AG10803 (cell line): ENCODE measurements at places on chromosomes 3 and 15.

DNA sequence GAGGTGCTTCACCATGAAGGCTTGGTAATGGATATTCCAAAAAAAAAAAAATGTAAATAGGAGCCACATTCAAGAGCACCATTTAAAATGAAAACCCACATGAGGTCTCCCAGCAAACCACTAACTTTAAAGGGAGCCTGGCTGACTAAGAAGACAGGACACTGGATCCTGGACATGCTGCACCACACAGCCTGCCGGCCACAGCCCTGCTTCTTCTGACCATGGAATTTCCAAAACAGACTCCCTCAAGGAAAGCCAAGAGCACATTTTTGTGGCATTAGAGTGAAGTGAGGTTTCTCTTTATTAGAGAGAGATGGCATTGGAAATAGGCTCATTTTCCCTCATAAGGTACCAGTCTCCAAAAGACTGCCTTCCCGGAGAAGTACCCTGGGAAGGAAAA lies 113.9 kb downstream of the RORA start:
- DNase-seq, result peak; percentile 81

DNA sequence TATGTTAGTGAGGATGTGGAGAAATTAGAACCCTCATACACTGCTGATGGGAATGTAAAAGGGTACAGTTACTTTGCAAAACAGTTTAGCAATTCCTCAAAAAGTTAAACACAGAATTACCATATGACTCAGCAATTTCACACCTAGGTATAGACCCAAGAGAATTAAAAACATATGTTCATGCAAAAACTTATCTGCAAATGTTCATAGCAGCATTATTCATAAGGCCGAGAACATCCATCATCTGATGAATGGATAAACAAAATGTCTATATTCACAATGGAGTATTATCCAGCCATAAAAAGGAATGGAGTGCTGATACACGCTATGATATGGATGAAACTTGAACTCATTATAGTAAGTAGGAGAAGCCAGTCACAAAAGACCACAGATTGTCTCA lies 10.3 kb downstream of the SEC13 start:
- peak; percentile 40 for DNase-seq

DNA sequence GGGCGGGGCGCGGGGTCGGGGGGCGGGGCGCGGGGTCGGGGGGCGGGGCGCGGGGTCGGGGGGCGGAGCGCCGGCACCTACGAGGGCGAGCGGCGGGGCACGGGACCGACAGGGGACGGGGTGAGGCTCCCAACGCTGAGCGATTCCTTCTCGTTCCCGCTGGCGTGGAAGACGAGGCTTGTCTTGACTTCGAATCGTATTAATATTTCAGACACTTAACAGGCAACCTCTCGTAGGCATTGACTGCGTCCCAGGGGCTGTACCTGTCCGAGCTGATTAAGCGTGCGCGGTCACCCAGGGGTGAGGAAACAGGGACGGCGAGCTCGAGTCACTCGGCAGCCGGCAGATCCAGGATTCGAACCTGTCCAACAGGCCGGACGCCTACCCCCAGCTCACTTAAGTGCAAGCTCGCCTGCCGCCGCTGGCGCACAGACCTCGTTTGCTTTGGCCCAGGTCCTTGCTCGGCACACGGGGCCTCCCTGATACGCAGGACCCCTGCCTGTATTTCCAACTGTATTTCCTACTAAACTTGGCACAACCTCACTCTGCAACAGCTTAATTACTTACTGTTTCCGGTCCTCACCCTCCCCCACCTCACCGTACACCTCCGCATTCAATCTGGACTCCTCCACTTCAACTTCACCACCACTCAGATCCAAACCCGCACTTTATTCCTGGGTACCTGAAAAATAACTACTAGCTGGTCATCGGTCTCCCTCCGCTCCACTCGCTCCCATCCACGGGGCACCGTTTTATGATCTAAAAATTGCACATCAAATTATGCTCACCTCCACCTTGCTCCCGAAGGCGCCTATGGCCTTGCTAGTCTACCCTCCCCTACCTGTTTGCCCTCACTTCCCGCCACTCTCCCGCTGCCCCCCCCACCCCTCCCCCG lies 722 bp upstream of the ZXDC start:
- DNase-seq, result peak; percentile 13

DNA sequence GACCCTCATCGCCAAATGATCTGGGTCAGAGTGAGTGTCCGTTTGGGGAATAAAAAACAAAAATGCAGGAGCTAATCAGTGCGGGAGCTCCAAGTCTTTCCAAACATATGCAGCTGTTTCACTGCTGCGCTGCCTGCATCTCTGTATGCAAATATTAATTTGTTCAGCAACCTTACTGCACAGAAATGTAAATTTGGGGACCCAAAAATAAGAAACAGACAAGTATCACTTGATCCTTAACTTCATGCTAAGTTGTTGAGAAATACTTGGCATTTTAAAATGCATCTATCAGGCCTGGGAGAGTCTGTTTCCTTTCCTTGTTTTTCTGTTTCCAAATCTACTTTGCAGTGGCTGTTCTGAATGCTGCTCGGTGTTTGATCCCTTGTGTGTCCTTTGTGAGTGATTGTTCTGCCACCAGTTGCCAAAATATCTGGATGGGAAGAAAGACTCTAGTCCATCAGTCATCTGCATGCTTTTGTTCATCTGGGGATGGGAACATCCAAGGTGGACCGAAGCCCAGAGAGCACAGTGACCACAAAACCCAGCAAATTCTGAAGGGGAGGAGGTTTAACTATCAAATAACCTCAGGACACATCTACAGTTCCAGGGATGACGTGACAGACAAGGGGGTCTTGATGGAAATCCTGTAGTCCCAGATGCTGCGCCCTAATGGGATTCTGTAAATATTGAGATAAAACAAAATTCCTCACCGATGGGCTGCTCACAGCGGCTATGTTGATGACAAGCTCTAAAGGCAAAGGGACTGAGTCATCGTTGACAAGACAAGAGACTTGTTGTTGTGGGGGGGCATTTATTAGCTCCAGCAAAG lies 199.5 kb upstream of the WNT5A start:
- peak; percentile 66 for DNase-seq

DNA sequence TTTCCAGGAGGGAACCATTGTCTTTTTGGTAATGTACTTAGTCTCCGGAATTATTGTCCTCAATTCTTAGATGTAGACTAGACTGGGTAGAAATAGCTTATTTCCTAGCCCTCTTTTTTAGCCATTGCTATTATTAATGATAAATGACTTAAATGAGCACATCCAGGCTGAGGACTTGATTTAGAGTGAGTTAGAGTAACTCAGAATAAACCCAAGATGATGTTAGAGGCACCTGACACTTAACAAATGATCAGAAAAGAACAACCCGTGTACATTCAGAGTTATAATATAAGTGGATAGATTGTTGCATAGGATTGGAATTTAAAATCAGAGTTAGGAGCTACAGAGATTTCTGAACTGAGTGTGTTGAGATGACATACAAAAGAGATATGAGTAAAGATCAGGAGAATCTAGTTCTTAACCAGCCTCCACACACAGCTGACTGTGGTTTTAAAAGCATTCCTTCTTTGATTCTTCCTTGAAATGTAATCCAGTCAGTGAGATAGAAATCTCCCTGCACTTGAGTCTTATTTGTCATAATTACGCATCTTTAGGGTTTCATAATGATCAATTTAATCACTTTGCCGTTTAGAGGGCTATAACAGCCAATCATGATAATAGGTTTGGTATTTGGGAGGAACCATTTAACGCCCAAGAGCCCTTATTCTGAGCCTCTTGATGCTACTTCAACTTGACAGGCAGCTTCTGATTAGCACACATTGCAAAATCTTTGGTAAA lies 366.5 kb downstream of the GAP43 start:
- DNase-seq, result peak; percentile 70

DNA sequence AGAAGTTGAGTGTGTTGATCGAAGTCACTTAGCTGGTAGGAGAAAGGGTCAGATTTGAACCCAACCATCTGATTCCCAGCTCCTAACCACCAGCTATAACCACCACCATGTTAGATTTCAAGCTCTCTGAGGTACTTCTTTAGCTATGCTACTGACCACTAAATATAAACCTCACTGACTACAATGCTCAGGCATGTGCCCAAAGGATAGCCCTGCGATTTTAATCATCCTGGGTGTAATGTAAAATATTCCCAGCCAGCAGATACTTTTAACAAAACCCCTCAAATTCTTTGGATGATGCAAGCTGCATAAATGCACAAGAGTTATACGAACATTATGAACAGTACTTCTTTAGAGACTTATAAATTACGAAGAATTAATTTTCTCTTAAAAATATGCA lies 115.2 kb upstream of the TSC22D2 start:
- peak; percentile 97 for DNase-seq

DNA sequence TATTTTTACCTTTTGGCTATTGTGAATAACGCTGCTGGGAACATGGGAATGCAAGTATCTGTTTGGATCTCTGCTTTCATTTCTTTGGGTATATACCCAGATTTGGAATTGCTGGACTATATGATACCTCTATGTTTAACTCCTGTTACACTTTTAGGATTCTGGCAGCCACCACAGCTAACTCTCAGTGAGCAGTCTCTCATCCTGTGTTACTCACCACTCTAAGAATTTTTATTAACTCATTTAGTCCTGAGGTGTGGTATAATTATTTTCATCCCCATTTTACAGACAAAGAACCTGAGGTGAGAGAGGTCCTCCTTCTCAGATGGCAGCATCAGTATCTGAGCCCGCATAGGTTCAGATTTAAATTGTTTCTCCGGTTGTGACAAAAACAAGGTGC lies 1.1 kb downstream of the SPATA12 start:
- no peak for DNase-seq

- DNase-seq, result no peak
These were observed 148.2 kb downstream of the FMN1 start for GRCh38 chr15:33046329-33046728.

DNA sequence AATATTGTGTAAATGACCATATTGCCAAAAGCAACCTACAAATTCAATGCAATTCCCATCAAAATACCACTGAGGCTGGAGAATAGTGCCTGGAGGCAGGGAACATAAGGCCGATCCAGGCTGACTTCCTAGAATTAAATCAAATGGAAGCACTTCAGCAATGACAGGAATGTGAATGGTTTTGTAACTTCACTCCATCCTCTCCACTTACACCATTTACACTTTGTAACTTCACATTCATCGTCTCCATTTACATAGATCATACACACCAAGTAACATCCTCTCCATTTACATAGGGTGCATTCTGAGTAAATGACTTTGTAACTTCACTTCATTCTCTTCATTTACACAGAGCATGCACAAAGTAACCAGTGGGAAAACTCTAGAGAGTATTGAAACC lies 11.6 kb downstream of the STRIT1 start:
- DNase-seq, result peak; percentile 63

DNA sequence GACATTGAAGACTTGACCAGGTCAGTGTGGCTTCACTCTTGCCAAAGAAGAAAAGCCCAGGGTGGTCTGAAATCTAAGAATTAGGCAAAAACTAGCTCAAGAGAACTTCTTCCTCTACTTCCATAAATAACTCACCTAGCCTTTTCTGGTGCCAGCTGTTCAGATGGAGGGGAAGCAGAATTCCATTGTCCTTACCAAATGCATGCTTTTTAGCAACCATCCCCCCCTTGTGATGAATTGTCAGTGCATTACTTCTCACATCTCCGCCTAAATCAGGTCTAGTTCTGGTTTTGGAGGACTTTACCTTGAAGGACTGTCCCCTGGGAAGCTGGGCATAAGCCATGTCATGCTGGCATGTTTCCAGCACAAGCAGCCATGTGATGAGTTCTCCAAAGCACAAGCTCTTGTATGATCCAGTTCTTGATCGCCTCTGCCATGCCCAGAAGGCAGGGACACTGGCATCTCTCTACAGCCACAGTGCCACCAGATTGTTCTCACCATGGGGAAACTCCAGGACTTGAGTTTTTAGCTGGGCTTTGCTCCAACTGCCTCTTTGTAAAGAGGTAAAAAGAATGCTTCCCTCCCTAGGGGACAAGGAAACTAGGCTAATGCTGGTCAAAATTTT lies 96.4 kb upstream of the IL12A start:
- no peak for DNase-seq

DNA sequence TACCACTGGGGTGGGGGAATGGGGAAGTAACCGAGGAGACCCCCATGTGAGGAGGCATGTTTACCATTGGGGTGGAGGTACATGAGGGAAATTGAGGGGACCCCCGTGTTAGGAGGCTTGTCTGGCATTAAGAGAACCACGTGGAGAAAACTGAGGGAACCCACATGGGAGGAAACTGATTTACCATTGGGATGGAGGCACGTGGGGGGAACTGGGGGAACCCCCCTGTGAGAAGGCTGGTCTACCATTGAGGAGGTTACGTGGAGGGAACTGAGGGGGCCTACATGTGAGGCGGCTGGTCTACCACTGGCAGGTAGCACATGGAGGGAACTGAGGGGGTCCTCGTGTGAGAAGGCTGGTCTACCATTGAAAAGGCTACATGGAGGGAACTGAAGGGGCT lies 159.4 kb downstream of the FBLN2 start:
- no peak for DNase-seq

GRCh38 chr3:13716540-13717221 lies 163.2 kb downstream of the WNT7A start:
- no peak for DNase-seq

DNA sequence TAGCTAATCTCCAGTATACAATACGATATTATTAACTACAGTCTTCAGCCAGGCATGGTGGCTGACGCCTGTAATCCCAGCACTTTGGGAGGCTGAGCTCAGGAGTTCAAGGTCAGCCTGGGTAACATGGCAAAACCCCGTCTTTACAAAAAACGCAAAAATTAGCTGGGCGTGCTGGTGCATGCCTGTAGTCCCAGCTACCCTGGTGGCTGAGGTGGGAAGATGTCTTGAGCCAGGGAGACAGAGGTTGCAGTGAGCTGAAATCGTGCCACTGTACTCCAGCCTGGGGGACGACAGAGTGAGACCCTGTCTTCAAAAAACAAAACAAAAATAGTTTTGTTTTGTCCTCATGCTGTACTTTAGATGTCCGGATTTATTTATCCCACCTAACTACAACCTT lies 29.2 kb upstream of the SV2B start:
- DNase-seq, result no peak

DNA sequence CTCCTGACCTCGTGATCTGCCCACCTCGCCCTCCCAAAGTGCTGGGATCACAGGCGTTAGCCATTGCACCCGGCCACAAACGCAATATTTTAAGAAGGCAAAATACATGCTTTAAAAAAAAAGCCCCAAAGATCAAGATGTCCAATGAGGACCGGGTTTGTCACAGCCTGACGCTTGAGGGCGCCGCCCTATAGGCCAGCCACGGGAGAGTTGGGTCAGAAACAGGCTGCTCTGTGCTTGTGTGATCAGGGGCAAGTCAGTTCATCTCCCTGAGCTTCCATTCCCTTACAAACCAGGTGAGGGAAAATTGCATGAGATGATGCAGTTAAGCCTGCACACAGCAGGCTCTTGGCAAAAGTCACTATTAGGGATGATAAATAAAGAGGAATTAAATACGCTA lies 23.9 kb downstream of the FAM174B start:
- no peak for DNase-seq

- DNase-seq, result peak; percentile 65
These were observed 10.2 kb downstream of the MRPS22 start for GRCh38 chr3:139353920-139354556.

DNA sequence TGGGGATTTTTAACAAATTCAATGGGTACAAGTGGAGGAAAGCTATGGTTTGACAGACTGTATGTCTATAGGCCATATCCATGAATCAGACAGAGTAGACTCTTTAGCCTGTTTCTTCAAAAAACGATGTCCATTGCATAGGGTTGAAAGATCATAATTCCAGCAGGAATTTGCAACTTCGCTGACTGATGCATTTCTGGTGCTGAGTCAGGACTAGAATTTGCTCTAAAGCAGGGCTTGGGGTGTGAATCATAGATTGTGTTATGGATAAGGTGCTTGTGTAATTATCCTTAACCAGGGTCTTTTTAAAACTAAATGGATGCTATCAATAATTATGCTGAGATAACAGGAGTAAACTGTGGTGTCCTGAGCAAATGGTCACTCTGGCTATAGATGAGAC lies 200.4 kb upstream of the TBC1D5 start:
- peak; percentile 30 for DNase-seq
